ENCODE measurements at places on chromosomes 2 and 18.
A peak's percentile ranks its signal among the peaks of the same experiment; 100 is the strongest.

- DNase-seq, result no peak
Measured at GRCh38 chr2:2570871-2571270, 239.8 kb upstream of the MYT1L start.

DNA sequence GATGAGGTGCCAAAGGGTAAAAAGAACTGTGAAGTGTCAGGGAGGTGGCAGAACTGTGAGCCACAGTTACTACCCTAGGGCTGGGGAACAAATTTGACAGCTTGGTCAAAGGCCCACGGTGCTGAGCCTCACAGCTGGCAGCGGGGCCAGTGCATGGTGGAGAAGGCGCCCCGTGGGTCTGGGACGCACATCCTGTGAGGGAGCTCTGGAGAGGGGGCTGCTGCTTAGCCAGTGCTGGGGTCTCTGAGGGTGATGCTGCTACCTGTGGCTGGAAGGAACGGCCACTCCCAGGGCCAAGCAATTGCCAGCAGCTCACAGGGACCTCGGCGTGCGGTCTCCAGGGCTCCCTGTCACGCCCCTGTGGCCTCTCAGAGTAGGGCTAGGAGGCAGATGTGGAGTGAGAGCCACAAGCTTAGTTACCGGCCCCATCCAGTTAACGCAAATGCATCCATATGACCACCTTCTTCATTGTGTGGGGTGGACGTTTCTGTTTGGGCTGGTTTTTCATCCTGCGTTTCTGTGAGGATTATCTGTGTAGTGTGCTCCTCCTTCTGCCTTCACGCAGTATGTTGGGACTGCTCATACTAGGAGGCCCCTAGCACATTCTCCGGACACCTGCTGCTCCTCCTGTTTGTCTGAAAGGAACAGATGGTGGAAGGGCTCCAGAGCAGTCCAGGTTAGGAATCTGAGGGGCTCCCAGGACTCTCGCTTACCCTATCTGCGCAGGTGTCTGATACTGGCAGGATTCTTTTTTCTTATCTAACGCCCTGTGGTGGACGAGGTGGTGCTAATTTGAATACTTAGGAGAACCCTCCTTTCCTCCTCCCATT is 26.0 kb downstream of the STK25 start:
- DNase-seq, result no peak

DNA sequence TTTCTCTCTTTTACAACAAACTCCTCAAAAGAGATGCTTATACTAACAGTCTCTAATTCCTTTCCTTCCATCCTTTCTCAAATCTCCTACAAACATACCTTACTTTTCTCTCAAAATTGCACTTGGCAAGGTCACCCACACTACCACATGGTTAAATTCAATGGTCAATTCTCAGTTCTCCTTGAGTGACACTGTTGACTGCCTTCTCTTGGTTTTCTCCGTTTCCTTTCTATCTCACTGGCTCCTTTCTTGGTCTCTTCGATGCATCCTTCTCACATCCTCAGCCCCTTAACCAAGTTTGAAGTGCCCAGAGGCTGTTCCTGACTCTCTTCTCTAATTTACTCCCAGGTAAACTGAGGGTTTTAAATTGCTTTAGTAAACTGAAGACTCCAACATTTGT is 12.5 kb downstream of the C1D start:
- DNase-seq, result no peak

DNA sequence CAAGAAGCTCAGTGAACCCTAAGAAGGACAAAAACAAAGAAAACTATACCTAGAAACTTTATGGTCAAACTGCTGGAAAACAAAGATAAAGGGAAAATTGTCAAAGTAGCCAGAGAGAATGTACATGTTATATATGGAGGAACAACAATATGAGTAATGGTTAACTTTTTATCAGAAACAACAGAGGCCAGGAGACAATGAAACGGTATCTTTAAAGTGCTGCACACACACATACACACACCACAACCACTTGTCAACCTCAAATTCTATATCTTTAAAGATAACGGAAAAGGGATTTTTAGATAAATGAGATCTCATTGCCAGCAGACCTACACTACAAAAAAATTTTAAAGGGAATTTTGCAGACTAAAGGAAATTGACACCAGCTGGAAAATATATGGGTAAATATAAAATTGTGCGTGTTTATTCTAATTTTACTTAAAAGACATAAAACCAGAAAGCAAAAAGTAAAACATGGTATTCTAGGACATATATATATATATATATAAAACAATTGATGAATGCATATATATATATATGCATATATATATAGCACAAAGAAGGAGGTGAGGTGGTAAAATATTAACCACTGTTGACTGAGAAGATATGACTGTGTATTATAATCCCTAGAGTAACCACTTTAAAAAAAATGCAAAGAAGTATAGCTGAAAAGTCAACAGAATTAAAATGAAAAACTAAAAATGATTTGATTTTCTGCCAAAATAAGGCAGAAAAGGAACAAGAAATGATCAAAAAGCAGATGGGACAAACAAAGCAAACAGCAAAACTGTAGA is 172.0 kb downstream of the SRBD1 start:
- DNase-seq, result no peak

- DNase-seq, result peak; percentile 9
Measured at GRCh38 chr18:23825978-23826405, 136.7 kb downstream of the LAMA3 start.

DNA sequence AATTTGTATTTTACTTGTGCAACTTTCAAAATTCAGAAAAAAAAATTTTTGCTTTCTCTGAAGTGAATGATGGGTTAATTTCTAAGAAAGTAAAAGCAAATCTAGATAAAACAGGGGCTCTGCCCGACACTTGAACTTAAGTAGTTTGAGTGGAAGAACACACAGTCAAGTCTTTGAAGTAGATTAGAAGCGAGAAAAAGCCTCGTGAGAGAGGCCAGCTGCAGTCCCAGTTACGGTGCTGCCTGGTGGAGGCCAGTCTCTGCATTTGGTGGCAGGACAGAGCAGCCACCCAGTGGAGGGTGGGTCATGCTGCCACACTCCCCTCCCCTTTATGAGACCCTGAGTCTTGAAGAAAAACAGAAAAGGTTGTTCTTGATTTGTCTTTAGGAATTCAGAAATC is 81.8 kb downstream of the INPP5D start:
- no peak for DNase-seq

GRCh38 chr18:23284629-23285028 is 149.3 kb downstream of the CABLES1 start:
- no peak for DNase-seq

DNA sequence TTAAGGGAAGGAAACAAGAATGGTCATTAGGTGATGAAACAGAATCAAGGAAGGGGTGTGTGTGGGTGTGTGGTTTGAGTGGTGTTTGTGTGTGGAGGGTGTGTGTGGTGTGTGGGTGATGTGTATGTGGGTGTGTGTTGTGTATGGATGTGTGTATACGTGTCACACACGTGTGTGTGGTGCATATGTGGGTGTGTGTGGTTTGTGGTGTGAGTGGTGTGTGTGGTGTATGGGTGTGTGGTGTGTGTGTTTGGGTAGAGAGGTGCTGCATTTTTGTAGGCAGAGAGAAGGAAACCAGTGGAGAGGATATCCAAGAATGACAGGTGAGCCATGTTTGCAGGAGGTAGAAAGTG is 1.1 kb upstream of the CEP192 start:
- DNase-seq, result peak; percentile 70

GRCh38 chr2:2112416-2113105 is 218.5 kb downstream of the MYT1L start:
- DNase-seq, result no peak

GRCh38 chr2:233105156-233105895 is 45.2 kb downstream of the INPP5D start:
- no peak for DNase-seq

DNA sequence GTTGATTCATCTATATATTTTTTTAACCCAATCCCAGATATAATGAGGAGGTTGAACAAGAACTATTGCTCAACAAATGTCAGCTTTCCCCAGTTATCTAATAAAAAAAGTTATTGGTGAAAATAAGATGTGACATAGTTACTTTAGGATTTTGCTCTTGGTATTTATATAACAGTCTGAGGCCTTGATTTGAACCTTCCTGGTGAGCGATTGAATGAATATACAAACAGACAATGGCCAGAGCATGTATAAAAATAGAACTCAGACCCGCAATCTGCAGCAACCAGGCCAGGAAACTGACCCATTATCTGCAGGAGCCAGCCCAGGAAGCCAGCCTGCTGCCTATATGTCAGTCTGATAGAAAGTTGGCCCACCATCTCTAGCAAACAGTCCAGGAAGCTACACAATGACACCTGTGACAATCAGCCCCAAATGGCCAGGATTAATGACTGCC is 81.6 kb downstream of the HS6ST1 start:
- no peak for DNase-seq

DNA sequence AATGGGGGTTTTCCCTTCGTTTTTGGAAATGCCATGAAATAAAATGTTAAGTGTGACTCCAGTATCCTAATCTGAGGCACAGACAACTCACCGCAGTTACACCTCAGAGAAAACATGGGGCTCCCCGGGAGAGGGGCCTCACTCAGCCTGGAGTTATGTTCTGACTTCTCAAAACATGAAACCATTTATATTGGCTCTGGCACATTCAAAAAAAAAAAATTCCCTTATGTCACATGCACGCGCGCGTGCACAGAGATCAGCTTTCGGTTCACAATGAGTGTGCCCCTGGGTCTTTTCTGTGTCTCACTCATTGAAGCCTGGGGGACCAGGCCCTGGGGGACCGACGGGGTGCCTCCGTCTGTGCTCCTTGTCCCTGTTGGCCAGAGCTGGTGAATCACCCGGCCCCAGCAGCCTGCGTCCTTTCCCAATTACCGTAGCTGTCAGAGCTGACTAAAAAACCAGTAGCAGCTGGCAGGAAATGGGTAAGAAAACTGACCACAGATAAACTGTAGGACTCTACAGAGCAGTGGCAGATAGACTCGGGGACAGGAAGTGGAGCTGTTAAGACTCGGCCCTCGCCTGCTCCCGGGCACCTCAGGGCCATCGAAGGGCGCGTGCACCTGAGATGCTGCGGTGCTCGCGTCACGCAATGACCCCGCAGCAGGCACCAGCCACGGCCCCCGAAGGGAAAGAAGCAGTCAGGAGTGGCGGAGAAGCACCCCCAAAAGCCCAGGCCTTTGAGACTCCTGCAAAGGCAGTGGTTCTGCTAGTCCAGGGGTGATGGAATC is 138.3 kb upstream of the ID2 start:
- peak; percentile 95 for DNase-seq

- no peak for DNase-seq
Measured at GRCh38 chr2:177000061-177000714, 212.4 kb upstream of the HNRNPA3 start.

DNA sequence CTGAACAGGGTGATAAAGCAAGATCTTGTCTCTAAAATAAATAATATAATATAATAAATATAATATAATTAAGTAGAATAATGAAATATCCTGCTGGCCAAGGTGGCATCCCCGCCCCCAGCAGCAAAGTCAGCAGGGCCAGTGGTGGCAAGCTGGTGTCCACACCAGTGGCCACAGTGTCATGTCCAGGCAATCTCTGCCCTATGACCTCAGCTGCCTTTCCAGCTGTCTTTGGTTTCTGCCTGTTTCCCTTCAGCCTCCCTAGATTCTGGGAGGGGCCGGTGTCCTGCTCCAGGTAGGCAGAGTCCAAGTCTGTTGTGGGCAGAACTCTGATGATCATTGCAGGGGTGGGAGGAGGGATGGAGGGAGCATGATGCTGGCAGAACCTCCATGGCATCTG is 16.2 kb upstream of the STEAP3 start:
- DNase-seq, result no peak

GRCh38 chr2:55885944-55886281 is 37.7 kb downstream of the EFEMP1 start:
- DNase-seq, result no peak

- no peak for DNase-seq
Measured at GRCh38 chr2:229445019-229445418, 173.9 kb upstream of the PID1 start.

DNA sequence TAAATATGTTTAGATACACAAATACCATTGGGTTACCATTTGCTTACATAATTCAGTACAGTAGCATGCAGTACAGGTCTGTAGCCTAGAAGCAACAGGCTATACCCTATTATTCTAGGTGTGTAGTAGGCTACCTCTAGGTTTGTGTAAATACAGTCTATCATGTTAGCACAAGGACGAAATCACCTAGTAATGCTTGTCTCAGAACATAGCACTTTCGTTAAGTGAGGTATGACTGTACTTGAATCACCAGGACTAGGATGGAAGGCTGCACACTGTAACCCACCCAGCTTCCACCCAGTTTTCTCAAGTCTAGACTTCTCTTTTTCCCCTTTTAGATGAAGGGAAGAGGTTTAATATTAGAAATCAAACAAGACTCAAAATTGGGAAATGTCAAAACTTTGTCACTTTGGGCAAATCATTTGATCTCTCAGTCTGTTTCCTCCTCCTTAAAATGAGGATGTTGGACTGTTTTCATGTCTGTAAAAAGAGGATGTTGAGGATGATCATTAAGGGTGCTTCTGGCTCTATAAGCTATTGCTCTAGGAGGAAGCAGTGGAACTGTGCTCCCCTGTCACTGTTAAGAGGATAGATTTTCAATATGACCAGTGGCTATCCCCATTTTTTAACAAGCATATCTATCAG is 3.7 kb upstream of the SOCS6 start:
- no peak for DNase-seq

GRCh38 chr18:80245781-80246444 is 1.4 kb downstream of the PARD6G start:
- DNase-seq, result no peak

- DNase-seq, result no peak
Measured at GRCh38 chr2:41598161-41598894, 449.5 kb upstream of the PKDCC start.

GRCh38 chr2:105739944-105740530 is 4.7 kb upstream of the NCK2 start:
- no peak for DNase-seq

- no peak for DNase-seq
Measured at GRCh38 chr2:235463893-235464292, 29.9 kb upstream of the AGAP1 start.

DNA sequence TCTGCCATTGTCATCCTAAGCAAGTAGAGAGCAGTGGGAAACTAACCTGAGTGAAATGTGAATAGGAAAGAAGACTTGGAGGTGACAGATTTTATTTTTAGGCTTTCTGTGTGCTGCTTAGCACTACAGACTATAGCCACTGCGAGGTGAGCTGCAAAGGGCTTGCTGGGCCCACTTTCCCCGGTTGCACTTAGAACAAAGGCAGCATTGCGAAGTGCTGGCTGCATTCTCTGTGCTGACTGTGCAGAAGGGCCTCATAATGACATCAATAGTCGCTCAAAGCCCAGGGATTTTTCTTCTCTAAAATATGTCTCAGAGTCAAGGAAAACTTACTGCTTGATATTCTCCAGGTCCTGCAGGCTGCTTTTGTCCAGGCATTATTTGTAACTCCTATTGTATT is 592.1 kb downstream of the TDRD15 start:
- DNase-seq, result no peak

GRCh38 chr2:241514986-241515737 is 6.8 kb upstream of the STK25 start:
- no peak for DNase-seq

- DNase-seq, result no peak
Measured at GRCh38 chr2:99938250-99938649, 204.1 kb downstream of the AFF3 start.
